GM23248 (cell line): ENCODE measurements at places on chromosomes 3 and 15. TPM values are rescaled to one million over a fixed set of nuclear protein-coding genes. Genes with fewer than 3 reads are reported as not detected.

DNA sequence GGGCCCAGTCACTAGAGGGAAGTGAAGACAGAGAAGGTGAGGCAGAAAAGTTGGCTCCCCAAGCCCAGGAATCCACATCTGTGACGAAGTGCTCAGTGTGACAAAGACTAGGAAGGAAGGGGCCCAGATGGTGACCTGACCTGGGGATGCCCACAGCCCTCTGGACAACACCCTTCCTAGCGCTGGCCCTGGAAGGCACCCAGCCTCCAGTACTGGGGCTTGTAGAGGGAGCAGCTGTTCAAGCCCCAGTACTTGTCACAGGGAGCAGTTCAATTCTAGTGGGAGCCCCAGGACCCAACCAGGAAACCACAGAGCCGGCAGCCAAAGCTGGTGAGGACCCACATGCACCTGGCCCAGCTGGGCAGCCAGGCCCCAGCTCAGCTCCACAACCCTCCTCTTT is 190.8 kb downstream of the XXYLT1 start:
- no peak for DNase-seq

- DNase-seq: no peak
These were observed 117.3 kb upstream of the SLC24A5 start for GRCh38 chr15:48003441-48003840.

GRCh38 chr3:11305509-11305908 is 33.3 kb downstream of the ATG7 start:
- peak; percentile 42 for DNase-seq

DNA sequence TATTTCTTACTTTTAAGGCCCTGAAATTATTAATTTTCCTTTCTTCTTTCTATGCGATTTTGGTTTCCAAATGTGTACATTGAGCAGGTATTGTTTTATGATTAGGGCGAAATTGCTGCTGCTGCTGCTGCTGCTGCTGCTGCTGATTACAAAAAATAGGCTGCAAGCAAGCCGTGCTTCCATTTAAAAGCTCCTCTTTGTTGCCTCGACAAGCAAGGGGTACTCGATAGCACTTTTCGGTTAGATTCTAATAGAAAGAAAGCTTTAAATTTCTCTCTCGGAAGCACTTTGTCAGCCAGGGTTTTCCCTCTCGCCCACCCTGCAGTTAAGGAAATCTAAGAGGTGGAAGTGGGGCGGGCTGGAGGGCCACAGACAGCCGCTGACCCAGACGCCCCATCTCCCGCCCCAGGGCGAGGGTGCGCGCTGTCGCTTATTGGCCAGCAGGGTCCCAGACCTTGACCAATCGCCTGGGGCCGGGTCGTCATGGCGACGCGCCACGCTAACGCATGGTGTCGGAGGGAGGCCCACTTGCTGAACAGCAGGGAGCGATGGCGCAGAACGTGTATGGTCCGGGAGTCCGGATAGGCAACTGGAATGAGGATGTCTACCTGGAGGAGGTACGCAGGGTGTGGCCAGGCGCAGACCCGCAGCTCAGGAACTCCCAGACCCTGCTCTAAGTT is at the start of gene CFAP161:
CFAP161 (plus strand) TSS at position 489 of the 680 bp plus-strand sequence; CDS start at position 549, 60 bp downstream.
- DNase-seq: peak; percentile 85

- no peak for DNase-seq
These were observed 7.4 kb downstream of the NDUFAF1 start for GRCh38 chr15:41394924-41395323.

DNA sequence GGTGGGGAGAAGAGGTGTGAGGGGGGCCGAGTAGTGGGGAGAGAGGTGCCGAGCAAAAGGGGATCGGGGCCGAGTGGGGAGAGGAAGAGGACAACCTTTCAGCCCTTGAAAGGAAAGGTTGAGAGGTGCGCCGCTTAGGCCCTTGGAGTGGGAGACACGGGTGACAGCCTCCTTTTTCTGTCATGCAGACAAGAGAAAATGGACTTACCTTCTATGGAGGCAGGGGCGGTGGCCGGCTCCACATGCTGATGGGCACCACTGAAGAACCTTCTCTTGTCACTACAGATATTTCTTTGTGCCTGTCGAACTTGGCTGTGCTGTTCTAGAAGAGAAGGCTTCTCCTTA is 421 bp downstream of the KLHL18 start:
- peak; percentile 43 for DNase-seq

KBTBD13 gene
- total RNA-seq: not detected in 2 replicates

GPR149 gene
- total RNA-seq: not detected in 2 replicates

NMNAT3 gene
- not detected in 2 replicates for total RNA-seq

- DNase-seq: peak; percentile 67
These were observed 1105.4 kb downstream of the TUSC7 start for GRCh38 chr3:117814975-117815374.

GRCh38 chr3:42692667-42693529 is 7.6 kb downstream of the KLHL40 start:
- no peak for DNase-seq

- peak; percentile 38 for DNase-seq
These were observed 54.4 kb downstream of the ULK4 start for GRCh38 chr3:41907330-41908073.

- peak; percentile 31 for DNase-seq
These were observed 56.5 kb downstream of the CLDN1 start for GRCh38 chr3:190265796-190266195.

P2RY1 gene
- total RNA-seq: 0.13 and 0.22 TPM in 2 replicates

DNA sequence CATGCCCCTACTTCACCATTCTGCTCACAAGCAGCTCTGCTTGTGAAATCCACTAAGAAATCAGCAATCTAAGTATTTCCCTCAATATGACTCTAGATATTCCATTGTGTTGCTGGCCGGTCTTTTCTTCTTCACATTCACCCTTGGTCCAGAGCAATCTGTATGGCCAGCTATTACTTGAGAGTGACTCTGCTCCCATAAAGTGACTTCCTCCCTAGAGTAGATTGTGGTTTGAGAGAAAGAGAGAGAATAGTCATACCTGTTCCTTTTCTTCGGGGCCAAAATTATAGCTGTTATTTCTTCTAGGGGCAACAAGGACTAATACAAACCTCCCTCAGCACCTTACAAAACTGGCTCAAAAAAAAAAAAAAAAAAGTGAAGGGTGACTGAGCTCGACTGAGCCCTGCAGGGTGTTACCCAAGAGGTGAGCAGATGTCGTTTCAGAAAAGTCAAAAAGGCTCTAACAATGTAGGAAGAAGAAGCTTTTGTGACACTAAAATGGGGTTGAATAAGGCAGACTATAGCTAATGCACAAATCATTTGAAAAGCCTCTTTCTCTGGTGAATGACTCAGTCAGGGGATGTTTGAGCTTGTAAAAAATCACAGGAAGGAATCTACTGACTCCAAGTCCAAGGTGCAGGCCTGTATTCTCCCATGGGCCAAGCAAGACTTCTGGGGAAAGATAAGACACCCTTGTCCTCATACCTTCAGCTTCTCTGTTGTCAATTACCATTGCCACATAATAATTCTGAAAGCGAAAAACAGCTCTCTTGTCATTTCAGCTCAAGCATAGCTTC is 161.0 kb upstream of the SLC24A5 start:
- no peak for DNase-seq

CEP19 gene
- total RNA-seq: 5.4 and 5.6 TPM in 2 replicates

- no peak for DNase-seq
These were observed 44.0 kb downstream of the IDH2 start for GRCh38 chr15:90058308-90058707.

GRCh38 chr15:94723801-94724200 is 492.4 kb downstream of the MCTP2 start:
- no peak for DNase-seq

THBS1 gene
- 7,697 and 8,549 TPM in 2 replicates for total RNA-seq

DNA sequence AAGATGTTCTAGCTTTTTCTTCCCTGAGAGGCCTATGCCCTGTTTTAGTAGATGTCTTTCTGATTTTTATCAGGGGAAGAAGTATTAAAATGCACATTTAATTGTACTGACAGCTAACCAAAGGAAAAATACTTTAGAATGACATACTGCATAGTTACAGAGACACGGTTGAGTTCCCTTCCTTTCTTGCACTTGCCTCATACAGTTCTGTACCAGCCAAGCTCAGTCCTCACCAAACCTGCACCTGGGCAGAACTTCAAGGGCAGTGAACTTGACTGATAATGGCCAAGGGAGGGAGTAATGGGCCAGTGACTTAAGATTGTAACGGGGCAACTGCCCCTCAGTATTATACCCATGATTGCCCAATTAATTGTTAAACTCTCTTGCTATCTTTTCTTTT is 34.1 kb upstream of the RASGRP1 start:
- DNase-seq: no peak

DNA sequence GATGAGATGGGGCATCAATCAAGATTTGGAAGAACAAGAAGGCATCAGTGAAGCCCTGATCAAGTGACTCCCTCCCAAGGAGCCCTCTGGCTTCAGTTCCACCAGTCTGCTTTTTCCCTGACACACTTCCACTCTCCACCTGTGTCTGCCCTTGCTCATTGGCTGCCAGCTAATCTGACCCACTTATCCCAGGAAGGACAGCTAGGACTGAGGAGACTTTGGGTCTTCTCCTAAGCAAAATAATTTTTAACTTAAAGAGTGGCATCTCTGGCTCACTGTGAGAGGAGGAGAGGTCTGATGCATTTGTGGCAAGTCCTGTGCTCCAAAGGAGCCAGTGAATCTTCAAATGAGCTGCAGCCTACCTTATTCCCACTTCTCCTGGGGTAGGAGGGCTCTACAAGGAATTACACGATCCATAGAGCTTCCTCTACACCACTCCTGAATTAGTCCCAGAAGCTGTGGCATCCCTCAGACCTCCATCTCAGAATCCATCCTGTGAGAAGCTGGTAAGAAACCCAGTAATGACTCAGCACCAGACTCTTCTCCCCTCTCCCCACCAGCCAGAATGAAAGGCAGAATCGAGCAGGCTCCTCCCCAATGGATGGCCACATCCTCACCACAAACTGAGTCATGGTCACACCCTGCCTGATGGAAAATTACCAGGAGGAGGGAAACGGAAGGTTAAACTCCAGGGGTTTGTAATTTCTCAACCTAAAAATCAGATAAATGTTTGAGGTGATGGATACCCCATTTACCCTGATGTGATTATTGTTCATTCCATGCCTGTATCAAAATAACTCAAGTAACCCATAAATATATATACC is 6.3 kb upstream of the PKM start:
- DNase-seq: peak; percentile 98

GRCh38 chr15:75107908-75108838 is 84.8 kb downstream of the PPCDC start:
- peak; percentile 91 for DNase-seq

DNA sequence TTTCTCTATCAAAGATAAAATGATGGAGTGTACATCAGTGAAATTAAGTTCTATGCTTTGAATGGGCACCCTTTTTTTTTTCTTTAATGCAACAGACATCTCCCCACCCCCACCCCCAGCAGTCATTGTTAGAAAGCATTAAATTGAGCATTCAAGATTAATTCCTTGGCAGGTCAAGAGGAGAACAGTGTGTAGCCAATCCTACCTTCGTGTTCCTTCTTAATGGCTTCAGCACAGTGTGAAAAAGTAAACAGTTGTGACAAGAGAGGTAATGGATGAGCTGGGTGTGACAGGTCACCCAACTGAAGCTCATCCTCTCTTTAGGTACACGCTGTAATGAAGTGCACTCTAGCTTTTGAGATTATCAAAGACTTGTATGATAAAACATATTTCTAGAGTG is 198.5 kb upstream of the RARB start:
- DNase-seq: no peak

UBA7 gene
- total RNA-seq: 35.7 and 41.6 TPM in 2 replicates

CHDH gene
- total RNA-seq: 0.11 and 0.13 TPM in 2 replicates

ZDHHC23 gene
- total RNA-seq: 1.6 and 3.8 TPM in 2 replicates

DNA sequence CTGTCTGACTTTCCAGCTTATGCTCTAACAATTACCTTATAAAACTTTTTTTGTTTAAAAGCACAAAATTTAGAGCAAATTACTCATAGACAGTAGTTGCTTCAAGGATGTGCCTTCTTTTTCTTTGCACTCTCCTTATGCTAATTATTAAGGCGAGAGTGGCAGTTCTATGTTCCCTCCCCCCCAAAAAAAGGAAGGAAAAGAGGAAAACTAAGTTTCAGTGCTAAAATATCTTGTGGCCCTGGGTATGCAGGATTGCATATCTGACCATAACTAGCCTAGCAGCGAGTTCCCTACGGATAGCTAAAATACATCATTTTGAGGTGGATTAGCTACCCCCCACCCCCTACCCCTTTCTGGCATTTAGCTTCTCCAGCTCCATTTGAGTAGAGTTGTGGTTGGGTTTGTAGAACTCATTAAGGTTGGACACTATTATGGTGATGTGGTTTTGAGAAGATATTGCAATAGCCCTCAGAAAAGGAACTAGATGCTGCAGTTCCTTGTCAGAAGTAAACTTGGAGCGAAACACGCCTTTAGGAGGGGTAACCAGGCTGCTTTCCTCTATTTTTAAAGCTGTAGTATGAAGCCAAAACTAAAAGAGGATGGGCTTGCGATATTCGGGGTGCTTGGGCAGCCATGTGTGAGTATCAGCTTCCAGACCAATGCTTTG is 174.6 kb downstream of the AKAP13 start:
- DNase-seq: no peak

FAM43A gene
- 19.0 and 23.0 TPM in 2 replicates for total RNA-seq

KBTBD8 gene
- 0.76 and 0.86 TPM in 2 replicates for total RNA-seq

DNA sequence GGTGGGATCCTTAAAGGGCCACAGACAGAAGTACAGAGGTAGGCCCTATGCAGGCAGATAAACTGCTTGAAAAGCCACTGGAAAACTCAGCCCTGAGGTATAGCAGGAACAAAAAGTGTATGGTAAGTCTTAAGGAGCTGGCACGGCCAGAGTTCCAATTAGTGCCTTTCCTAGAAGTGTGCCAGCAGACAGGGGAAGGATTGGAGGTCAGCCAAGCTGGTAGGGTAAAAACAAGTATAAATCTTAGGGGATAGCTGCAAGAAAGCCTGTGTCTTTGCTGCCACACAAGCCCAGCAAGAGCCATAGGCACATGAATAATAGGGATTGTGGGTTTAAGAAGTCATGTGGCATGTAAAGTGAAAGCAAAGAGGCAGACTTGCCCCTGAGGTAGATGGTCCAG is 582.5 kb downstream of the PLOD2 start:
- DNase-seq: no peak

- DNase-seq: no peak
These were observed 31.4 kb upstream of the MANF start for GRCh38 chr3:51353691-51354090.

DNA sequence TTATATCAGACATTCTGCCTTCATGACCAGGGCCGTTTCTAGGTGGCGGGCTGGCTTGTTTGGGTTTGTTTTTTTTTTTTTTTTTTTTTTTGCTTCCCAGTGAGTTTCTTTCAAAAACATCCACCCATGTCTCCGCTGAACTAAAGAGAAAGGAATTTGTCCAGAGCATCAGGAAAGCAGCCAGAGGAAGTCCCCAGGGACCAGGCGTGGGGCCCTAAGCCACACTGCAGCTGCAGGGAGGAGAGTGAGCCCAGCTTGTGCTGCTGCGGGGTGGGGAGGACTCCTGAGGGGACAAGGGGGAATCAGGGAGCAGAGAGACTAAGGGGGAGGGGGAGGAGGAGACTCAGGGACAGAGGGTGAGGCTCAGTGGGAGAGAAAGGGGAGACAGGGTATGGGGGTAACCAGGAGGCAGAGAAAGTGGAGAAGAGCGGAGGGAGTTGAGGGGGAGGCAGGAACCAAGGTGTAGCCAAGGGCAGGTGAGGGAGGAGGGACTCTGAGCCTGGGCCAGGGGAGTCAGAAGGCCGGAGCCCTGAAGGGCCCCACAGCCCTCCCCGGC is 49.5 kb downstream of the CYP11A1 start:
- peak; percentile 94 for DNase-seq

GRCh38 chr3:99240700-99241099 is 339.2 kb upstream of the DCBLD2 start:
- DNase-seq: peak; percentile 23
